Stimulated activated CD4-positive, alpha-beta T cell treated with anti-CD3 and anti-CD28 coated beads, Interleukin-15, amount 100 ng/mL, for 24 hours (primary cell): ENCODE measurements at places on chromosomes 3 and 15.

DNA sequence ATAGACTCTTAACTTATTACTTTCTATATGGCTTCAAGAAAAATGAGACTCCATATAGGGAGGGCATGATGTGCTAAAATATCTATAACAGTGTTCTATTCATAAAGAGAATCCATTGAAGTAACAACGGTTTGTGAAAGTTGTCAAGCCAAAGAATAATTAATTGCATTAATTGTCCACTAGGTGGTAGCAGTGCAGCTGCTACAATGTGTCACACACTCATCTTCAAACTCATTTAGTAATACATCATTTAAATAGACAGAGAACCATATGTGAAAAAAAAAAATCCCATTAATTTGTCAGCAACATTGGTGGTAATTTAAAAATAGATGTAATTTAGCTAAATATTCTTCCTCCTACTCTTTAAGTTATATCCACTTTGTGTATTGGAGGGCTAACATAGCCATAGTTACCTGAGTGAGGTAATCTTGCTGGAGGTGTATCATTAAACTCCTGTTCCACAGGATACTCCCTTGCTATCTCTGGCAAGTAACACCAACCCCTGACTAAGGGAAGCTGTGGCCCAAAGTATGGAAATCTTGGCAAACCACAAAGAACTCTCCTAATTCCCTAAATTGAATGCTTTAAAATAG is 3.7 kb upstream of the CPA3 start:
- no peak for DNase-seq

GRCh38 chr3:154584041-154584440 is 154.1 kb upstream of the GPR149 start:
- DNase-seq = no peak

DNA sequence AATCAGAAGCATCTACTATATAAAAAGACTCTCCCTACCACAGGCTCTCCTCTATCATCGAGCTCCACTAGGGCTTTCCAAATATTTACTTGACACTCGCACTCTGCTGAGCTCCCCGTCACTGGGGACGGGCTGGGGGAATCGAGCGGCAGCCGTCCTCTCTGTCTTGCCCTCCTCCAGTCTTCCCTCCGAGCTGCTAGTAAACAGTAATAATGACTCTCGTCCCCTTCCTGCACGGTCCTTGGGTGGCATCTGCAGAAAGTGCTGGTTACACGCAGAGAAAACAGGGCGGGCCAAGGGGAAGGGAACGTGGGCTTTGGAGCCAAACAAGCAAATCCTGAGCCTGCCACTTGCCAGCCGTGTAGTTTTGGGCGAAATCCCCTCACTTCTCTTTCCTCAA is 96.6 kb downstream of the LRIG1 start:
- DNase-seq = no peak

DNA sequence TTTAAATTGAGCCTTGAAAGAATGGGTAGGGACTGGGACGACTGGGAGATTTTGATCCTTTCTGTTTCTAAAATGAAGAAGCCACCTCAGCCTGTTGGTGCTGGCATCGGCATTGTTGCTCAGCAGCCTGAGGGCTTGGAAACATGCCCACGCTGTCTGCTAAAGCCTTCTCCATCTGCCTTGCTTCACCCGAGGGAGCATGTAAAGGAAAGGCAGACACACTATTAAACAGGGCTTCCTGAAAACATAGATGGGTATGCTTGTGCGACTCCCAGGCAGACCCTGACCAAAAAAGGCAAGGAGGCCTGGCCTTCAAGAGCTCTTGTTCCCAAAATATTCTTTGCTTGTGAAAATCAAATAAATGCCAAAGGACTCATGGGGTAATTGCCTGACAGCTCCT is 84.2 kb upstream of the SLC4A7 start:
- no peak for DNase-seq

GRCh38 chr3:150419076-150419868 is 11.2 kb downstream of the TSC22D2 start:
- DNase-seq = no peak

DNA sequence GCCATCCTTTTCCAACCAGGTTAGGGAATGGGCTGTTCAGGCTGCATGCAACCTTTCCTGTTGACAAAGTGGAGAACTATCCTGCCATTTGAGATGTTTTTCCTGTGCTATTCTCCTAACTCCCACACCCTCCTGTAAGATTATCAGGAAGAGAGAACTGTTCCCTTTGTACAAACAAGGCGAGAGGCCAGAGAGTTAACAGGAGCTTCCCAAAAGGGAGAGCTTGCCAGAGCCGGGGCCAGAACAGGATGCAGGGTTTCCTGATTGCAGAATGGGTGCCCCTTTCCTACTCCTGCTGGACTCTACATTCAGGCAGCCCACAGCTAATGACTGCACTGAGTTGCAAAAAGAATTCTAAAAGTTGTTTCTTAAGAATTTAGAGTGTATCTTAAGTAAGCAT is 17.1 kb downstream of the PML start:
- no peak for DNase-seq

- no peak for DNase-seq
Measured at GRCh38 chr3:38648024-38648658, 1.3 kb downstream of the SCN5A start.

GRCh38 chr3:5891711-5892110 is 704.2 kb downstream of the EDEM1 start:
- no peak for DNase-seq

DNA sequence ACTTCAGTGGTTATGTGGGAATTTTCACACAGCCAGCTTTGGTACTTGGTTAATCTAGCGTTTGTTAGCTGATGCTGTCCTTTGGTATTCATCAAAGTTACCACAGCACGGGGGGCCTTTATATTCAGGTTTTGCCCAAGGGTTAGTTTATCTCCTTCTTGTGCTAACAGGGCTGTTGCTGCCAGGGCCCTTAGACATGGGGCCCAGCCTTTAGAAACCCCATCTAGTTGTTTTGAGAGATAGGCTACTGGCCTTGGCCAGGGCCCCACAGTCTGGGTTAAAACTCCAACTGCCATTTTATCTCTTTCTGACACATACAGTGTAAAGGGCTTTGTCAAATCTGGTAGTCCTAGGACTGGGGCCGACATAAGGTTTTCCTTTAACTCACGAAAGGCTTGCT is 7.5 kb upstream of the DNAAF4 start:
- no peak for DNase-seq

DNA sequence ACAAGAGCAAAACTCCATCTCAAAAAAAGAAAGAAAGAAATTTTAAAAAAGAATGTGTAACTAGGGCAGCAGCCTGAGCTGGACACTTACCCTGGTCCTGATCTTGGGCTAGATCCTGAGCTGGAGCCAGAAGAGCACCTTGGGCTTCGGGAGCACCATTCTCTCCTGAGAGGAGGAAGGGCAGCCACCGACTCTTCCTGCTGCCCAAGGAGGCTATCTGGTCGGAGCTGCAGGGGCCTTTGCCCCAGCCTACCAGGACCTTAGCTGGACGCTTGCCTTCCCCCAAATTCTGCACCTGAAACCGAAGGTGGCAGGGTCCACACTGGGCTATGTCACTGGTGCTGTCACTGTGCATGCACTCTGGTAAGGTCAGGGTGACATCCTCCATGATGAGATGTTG is 6.9 kb upstream of the CAMKV start:
- no peak for DNase-seq

- DNase-seq = peak; percentile 57
Measured at GRCh38 chr3:127588806-127589577, 1.5 kb downstream of the TPRA1 start.

DNA sequence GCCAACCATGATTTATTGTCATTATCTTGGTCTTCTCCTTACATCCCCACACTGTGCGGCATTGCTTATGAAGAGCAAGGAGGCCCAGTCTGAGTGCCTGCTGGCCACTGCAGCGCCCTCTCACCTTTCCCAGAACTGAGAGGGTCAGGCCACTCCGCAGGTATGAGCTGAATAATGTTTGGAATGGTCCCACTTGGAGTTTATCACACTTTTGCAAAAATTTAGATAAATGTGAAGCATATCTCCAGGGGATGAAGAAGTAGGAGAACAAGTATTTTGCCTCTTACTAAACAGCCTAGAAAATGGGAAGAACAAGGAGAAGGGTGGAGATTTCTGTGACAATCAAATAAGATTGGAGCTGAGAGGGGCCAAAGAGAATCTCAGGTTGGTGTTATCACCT is 74.4 kb upstream of the GSK3B start:
- DNase-seq = no peak

- no peak for DNase-seq
Measured at GRCh38 chr15:57923306-57923705, 142.2 kb downstream of the ALDH1A2 start.

DNA sequence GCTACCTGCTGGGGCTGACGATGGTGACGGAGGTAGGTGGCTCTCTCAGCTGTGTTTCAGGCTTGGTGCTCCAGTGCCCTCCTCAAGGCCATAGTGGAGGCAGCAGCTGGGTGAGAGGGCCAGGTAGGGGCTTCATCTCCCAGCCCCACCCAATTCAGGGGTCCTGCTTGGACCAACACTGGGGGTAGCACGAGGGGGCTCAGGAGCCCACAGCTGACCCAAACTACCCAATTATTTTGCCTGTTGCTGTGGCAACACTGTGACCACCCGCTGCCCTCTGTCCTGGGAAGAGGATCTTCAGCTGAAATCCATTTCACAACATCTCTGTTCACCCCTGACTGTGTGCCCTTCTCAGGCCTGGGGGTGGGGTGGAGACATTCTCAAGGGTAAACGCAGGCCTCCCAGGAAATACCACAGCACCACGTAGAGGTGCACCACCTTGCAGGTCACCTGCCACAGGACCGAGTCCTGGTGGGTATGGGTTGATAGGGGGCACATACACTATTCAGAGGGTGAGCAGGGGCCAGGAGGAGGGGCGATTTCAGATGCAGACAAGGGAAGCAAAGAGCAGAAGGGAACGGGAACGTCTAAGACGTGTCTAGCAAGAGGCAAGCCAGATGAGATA is 62.7 kb downstream of the GRIP2 start:
- no peak for DNase-seq

- DNase-seq = no peak
Measured at GRCh38 chr3:145735631-145736030, 425.4 kb downstream of the PLOD2 start.

GRCh38 chr15:33679061-33679460 is 289.2 kb upstream of the CHRM5 start:
- no peak for DNase-seq

- peak; percentile 45 for DNase-seq
Measured at GRCh38 chr15:80060356-80061006, 1.0 kb downstream of the ZFAND6 start.

DNA sequence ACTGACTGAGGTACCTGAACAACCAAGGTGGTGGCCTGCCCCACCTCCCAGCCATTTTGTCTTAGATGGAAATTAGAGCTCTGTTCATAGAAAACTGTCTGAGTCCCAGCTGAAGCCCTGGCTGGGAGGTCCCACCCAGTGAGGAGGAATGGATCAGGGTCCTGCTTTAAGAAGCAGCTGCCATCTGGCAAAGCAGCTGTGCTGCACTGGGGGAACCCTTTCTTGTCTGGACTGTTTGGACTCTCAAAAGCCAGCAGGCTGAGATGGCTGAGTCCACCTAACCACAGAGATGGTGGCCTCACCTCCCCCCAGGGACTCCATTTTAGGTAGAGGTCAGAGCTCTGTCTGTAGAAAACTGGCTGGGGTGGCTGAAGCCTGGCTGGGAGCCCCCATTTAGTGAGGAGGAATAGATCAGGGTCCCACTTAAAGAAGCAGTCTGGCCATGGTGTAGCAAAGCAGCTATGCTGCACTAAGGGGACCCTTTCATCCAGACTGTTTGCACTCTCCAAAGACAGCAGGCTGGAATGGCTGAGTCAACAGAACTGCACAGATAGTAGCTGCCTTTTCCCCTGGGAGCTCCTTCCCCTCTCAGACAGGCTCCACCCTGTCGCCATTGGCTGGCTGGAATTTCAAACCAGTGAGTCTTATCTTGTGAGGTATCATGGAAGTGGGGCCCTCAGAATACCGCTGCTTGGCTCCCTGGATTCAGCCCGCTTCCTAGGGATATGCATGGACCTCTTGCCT is 116.9 kb downstream of the EPHA6 start:
- no peak for DNase-seq

DNA sequence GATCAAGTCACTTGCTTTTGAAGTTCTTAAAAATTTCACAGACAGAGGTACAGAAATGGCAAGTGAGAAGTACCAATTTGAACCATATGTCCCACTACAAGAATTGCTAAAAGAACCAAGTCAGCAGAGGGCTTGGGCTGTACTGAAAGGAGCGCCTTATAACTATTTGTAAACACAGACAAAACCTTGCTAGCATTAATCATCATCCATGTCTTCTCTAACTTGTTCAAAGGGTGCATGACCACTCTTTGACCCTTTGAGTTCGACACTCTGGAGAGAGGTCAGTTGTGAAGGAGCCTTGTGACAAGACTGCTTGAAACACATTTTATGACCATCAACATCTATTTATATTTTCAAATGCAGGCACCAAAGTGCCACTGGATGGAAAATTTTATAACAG is 191.7 kb downstream of the PDZRN3 start:
- no peak for DNase-seq

- no peak for DNase-seq
Measured at GRCh38 chr15:78201281-78202190, 32.8 kb downstream of the ACSBG1 start.
